A549 treated with ZK216348 at 1 μM for 4 hours (cell line): ENCODE measurements at places on chromosomes 11 and 22. TPM values are rescaled to one million over a fixed set of nuclear protein-coding genes. Genes with fewer than 3 reads are reported as not detected.

The PRODH gene
- 0.38 to 1.6 TPM (median 1.4 TPM) in 5 replicates for total RNA-seq

The MYO7A gene
- total RNA-seq = 0.86 to 1.5 TPM (median 1.2 TPM) in 5 replicates

The EHF gene
- total RNA-seq = 0.36 to 1.3 TPM (median 0.95 TPM) in 5 replicates

The C11orf97 gene
- not detected in 5 replicates for total RNA-seq

The TRIM49 gene
- not detected in 5 replicates for total RNA-seq

The SDHAF2 gene
- 37.5 to 46.1 TPM (median 43.3 TPM) in 5 replicates for total RNA-seq

The UBXN1 gene
- 89.4 to 131 TPM (median 123 TPM) in 5 replicates for total RNA-seq

The FXYD2 gene
- 14.5 to 21.4 TPM (median 17.9 TPM) in 5 replicates for total RNA-seq

The MYBPC3 gene
- total RNA-seq = 0.06 to 0.09 TPM (median 0.07 TPM) in 5 replicates

The OR51E2 gene
- total RNA-seq = not detected in 5 replicates

The DEPDC7 gene
- 4.6 to 9.1 TPM (median 7.3 TPM) in 5 replicates for total RNA-seq

The GSTT4 gene
- not detected in 5 replicates for total RNA-seq

The MUC6 gene
- 0.30 TPM in 1 of 5 replicates, not detected in the others for total RNA-seq

The ADM gene
- 76.7 to 145 TPM (median 95.8 TPM) in 5 replicates for total RNA-seq

The SYT7 gene
- 0.78 to 1.3 TPM (median 1.2 TPM) in 5 replicates for total RNA-seq

The LYVE1 gene
- 0.22 to 0.42 TPM (median 0.26 TPM) in 5 replicates for total RNA-seq

The PRR33 gene
- total RNA-seq = not detected in 5 replicates

The SCGB2A2 gene
- not detected in 5 replicates for total RNA-seq

The NOX4 gene
- not detected in 5 replicates for total RNA-seq

The HIC2 gene
- 1.9 to 3.2 TPM (median 2.9 TPM) in 5 replicates for total RNA-seq

The RFPL2 gene
- 0.18 TPM in 1 of 5 replicates, not detected in the others for total RNA-seq

The KLHL35 gene
- 0.68 to 1.9 TPM (median 1.4 TPM) in 5 replicates for total RNA-seq

The OR5P2 gene
- not detected in 5 replicates for total RNA-seq

The MRGPRX4 gene
- not detected in 5 replicates for total RNA-seq

The P2RX6 gene
- total RNA-seq = 0.40 to 1.1 TPM (median 0.64 TPM) in 5 replicates
